ENCODE measurements at places on chromosomes 12 and 14. TPM values are rescaled to one million over a fixed set of nuclear protein-coding genes. Genes with fewer than 3 reads are reported as not detected.

Gene SPX
- total RNA-seq = 7.7 TPM

Gene LRRIQ1
- 30.8 TPM for total RNA-seq

Gene PRPF40B
- 19.5 TPM for total RNA-seq

Gene UBE3B
- total RNA-seq = 25.5 TPM

Gene GPR68
- not detected for total RNA-seq

Gene HHIPL1
- total RNA-seq = 12.0 TPM

Gene GPR162
- 1.9 TPM for total RNA-seq

Gene FGD4
- 6.5 TPM for total RNA-seq

Gene BTBD7
- total RNA-seq = 54.7 TPM

Gene ARPC3
- 231 TPM for total RNA-seq

Gene TTC6
- total RNA-seq = 0.96 TPM

Gene PLA2G1B
- not detected for total RNA-seq

Gene PIK3C2G
- total RNA-seq = 8.7 TPM

Gene CYP46A1
- total RNA-seq = 9.4 TPM

Gene TOMM20L
- not detected for total RNA-seq

Gene CACNA1C
- total RNA-seq = 116 TPM

Gene PIWIL1
- 1.4 TPM for total RNA-seq

Gene NINJ2
- 1.4 TPM for total RNA-seq

Gene RNU4-1
- under 0.01 TPM for total RNA-seq

Gene ZNF705A
- 10.6 TPM for total RNA-seq

Gene SIX6
- 1.2 TPM for total RNA-seq

Data from umbilical cord (tissue), 2 donors.